KBM-7 (cell line): ENCODE measurements at places on chromosomes 13 and 19.

DNA sequence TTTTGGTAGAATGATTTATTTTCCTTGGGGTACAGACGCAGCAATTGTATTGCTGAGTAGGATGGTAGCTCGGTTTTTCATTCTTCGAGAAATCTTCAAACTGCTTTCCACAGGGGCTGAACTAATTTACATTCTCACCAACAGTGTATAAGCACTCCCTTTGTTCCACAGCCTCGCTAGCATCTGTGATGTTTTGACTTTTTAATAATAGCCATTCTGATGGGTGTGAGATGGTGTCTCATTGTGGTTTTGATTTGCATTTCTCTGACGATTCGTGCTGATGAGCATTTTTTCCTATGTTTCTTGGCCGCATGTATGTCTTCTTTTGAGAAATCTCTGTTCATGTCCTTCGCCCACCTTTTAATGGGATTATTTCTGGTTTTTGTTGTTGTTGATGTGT, 54.8 kb upstream of the UQCRFS1 start:
- no peak for DNase-seq

DNA sequence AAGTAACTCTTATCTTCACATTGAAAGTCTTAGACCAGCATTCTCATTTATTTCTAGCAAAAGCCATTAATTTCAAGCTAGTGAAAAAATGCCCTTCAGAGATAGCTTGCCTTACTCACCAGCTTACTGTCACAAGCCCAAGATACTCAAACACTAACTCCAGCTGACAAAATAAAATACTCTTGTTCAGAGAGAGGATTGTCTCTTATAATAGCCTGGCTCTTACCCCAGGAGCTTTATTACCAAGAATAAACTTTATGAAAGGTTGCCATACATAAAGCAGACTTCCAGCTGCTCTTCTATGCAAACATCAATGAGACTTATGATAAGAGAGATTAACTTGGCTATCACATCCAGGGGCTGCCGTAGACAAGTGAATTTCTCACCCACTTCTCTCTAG, 53.6 kb downstream of the XPO4 start:
- no peak for DNase-seq

DNA sequence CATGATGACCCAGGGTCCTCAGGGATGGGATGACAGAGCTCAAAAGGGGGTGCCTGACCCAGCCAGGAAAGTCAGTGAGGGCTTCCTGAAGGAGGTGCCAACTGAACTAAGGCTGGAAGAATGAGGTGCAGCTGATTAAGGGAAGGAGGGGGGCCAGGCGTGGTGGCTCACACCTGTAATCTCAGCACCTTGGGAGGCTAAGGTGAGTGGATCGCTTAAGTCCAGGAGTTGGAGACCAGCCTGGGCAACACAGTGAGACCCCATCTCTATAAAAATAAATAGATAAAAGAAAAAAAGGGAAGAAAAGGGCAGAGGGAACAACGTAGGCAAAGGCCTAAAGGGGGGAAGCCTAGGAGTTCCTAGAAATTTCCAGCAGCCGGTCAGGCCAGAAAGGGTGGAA, 9.1 kb upstream of the LYPD3 start:
- DNase-seq: no peak

GRCh38 chr19:33720691-33721682, 75.7 kb upstream of the KCTD15 start:
- no peak for DNase-seq

GRCh38 chr19:804419-805165, 7.3 kb downstream of the PTBP1 start:
- DNase-seq: no peak

GRCh38 chr13:92054389-92054788, 656.0 kb downstream of the GPC5 start:
- DNase-seq: no peak
